OCI-LY7 (cell line): ENCODE measurements at places on chromosomes 16 and 17.

- no peak for DNase-seq
These were observed 2.1 kb upstream of the CCR7 start for GRCh38 chr17:40567377-40567776.

DNA sequence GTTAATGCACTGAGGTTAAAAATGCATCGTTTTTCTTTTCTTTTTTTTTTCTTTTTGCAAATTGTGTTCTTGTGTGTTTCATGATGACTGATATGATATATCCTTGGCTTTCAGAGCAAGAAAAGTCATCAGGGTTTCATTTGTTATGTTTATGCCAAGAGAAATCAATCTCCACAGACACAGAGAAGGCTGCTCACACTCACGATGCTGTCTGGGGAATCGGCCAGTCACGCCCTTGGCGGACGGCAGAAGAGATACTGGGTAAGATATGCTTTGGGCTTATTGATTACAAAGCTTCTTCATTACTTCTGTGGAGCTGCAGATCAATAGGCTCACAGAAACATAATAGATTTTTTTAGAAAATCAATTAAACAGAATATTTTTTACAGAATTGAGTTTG is 42.2 kb upstream of the TNRC6C start:
- no peak for DNase-seq

DNA sequence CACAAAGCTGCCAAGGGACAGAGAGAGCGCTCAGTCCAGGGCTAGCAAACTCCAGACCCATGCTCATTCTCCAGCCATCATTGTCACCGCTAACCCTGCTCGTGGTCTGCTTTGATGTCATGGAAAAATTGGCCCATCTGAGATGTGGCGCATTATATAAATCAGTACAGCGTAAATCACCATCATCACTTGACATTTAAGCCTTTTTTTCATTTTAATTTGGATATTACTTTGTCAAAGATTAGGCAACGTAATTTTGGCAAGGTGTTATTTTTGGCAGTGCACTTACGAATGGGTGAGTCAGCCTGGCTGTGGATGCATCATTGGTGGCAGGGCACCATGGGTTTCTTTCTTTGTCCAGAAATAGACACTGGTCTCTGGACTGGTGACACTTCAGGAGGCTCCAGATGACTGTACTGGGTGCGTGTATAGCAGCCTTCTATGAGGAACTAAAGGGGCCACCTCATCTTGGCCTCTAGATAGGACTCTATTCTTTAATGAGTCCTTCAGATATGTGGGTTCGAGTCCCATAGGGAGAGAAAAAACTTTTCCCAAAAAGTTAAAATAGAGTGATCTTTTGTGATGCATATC is 166.3 kb downstream of the MSI2 start:
- no peak for DNase-seq

DNA sequence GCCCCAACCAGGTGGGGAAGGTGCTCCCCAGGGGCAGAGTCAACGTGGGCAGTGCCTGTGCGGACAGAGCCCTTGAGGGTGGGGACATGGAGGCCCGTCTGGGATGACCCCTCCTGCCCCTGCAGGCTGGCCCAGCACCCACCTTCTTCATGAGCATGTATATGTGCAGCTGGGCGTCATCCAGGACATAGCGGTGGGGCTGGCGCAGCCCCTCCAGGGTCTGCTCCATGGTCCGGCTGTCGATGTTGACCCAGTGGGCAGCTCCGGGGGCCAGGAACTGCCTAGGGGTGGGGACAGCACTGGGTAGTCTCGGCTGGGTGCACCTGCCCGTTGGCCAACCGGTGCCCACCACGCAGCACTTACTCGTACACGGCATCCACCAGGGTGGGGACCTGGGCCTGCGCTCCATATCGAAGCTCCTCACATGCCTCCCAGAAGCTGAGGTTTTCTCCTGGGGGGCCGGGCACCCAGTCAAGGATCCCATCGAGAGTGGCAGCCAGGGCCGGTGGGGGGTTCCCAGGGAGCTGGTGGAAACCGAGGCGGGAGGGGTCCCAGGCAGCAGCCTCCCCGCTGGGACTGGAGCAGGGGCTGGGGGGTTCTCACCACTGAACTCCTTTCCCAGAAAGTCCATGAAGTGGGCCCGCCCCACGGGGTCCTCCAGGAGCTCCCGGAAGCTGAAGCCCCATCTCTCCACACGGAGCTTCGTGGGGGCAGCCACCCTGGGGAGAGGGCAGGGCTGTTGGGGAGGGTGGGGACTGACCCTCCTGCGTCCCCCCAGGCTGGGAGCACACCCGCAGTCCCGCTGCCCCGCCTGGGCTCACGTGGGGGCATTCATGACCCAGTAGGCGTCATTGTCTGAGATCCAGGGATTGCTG is 5.1 kb downstream of the RGS11 start:
- no peak for DNase-seq

GRCh38 chr17:15213381-15214087 is 51.6 kb downstream of the PMP22 start:
- peak; percentile 18 for DNase-seq

- DNase-seq = no peak
These were observed 267.8 kb downstream of the FOXL1 start for GRCh38 chr16:86846136-86846535.

DNA sequence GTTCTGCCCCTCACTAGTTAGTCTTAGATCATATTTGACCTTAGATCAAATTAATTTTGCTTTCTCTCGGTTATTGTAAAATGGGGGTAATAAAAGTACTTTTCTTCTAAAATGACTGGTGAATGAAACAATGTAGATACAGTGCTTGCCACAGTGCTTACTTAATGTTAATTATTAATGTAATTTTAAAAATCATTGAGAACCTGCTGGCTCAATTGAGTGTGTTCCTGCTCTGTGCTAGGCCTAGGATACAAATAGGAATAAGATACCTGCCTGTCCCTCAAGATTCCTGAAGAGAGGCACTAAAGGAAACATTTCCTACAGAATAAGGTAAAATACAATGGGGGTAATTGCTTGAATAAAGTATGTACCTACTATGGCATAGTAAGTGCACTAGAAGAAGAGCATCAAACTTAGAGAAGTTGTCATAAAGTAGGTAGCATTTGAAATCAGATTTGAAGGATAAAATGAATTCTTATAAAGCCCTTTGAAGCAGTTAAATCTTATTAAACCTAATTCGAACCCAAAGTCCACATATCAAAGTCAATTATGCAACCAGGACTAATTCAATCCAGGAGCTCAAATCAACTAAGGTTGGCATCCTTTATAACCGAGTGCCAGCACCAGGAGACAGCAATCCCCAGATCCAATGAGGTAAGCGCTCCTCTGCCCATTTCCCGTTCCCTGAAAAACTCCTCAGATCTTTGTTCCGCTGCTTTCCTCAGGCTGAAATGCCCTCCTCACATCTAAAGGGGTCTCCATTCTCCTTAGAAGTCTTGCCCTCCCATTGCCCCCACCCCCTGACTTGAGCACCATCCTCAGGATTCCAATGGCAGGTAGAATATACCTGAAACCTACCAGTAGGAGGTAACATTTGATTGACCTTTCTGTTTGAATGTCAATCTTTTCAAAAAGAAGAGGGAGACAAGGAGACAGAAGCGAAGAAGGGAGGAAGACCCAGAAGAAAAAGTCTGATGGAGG is 2.4 kb upstream of the MED13 start:
- DNase-seq = no peak

GRCh38 chr17:40415390-40415789 is 2.3 kb downstream of the TOP2A start:
- peak; percentile 63 for DNase-seq

- no peak for DNase-seq
These were observed 295.7 kb downstream of the SEC14L1 start for GRCh38 chr17:77436481-77436880.
